ENCODE measurements at places on chromosomes 5 and 9.
A peak's percentile ranks its signal among the peaks of the same experiment; 100 is the strongest.

DNA sequence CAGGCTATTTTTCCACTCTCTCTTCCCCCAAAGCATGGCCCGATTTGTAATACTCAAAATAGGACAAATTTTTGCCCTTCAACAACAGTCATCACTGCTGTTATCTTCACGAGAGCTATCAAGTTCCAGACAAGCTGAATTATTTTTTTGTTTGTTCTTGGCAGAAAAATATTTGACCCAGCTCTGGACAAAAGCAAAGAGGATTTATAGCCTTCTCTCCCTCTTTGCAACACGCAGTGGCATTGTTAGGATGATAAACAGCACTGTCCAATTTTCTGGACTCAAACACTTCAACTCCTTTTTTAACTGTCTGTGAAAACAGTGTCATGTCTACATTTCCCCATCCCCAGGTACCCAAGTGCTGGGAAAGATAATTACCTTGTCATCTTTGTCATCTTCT lies 160.3 kb downstream of the SLF1 start:
- no peak for DNase-seq

DNA sequence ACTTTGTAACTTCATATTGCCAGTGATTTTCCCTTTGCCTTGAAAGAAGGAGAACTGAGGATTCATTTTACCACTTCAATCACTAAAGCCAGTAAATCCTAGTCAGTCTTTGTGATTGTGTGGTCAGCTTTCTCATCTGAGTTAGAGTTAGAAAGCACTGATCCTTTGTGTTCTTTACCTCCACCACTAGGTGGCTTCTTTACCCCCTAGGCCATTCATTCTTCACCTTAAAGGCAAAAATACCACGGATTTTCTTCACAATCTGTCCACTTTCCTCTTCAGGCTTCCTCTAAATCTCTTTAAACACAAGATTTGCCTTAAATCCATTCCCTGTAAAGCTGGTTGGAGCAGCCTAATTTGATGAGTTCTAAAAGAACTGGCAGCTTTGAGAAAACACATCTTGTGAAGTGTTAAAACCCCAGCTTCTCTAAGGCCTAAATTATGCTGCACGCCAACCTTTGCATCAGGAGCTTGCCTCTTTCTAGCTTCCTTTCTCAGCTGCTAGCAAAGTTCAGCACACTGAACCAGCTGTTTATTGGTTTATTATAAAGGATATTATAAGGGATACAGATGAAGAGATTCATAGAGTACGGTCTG lies 20.4 kb downstream of the BDP1 start:
- peak; percentile 6 for DNase-seq

DNA sequence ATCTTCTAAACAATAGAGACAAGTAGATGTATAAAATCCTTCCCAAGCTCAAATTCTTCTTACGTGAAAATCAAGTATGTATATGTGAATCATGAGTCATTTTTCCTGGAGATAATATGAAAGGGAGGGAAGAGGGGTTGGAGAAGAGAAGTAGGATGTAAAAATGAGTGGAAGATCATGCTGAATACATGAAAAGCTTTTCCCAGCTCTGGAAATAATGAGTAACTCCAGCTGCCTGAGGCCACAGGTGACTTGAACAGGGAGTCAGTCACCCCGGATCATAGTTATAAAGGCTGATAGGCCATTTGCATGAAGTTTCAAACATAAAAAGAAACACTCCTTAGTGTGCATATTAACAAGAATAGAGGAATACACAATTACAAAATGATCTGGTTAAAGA lies 486.7 kb downstream of the EFNA5 start:
- no peak for DNase-seq

DNA sequence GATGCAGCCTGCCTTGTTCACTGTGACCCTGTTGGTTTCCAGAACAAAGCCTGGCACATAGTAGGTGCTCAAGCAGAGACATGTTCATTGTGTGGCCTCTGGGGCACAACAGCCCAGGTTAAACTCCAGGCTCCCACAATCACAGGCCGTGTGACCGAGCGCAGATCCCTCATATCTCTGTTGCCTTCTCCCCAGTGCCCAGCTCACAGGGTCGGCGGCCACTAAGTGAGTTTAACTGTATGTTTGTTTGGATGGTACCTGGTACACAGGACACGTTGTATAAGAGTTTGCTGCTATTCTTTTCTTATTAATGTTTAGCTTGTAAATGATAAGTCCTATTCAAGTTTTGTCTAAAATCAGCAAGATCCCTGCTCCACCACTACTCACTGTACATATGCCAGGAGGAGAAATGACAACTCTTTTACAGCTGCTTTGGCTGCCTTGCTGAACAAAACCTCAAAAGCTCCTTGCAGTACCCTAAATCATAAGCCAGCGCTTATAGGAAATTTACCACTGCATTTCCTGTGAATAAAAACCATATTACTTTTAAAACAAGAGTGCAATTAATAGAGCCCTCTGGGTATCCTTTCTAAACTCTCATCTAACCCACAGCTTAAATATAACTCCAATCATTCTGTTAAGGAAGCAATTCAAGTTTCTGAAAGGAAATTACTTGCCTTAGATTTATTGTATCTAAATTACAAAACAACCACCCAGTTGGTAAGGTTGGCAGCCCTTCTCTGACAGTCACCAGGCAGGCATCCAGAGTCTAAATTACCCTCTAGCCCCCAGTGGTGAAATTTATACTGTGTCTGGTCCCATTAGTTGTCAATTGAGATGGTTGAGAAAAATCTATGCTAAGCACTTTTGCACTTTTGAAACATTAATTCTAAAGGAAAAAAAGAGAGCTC lies 379.4 kb downstream of the SEMA5A start:
- DNase-seq = no peak
